ENCODE measurements at places on chromosomes 3 and 15.

DNA sequence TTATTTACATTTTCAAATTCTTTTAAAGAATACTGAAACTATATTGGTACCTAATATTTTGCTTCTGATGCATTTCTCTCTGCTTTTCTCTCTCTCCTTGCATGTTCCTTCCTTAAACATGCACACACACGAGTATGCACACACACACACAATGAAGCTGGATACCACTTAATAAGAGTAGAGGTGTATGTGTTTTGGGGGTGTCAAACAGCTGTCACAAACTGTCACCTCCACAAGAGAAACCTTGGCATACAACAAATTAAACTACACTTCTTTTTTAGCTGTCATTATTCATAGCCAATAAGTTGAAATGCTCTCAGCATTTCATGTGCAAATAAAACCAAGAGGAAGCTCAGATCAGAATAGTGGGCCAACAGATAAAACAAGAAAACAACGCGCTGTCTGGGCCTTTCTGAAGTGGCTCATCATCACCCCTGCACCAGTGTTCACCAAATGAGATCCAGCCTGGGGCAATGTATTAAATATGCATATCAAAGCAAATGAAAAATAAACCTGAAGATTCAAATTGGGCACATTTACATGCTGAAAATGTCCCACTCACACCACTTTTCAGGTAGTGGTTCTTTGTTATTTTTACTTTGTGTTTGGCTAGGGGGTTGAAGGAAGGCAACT, 9.7 kb downstream of the MEIS2 start:
- DNase-seq: no peak

GRCh38 chr3:56869157-56869889, 67.6 kb upstream of the ARHGEF3 start:
- no peak for DNase-seq

- DNase-seq: no peak
These were observed 258.9 kb downstream of the XXYLT1 start for GRCh38 chr3:195012100-195012499.

GRCh38 chr3:11084098-11084497, 70.2 kb upstream of the HRH1 start:
- no peak for DNase-seq

GRCh38 chr3:69425249-69425648, 39.4 kb upstream of the FRMD4B start:
- DNase-seq: no peak

DNA sequence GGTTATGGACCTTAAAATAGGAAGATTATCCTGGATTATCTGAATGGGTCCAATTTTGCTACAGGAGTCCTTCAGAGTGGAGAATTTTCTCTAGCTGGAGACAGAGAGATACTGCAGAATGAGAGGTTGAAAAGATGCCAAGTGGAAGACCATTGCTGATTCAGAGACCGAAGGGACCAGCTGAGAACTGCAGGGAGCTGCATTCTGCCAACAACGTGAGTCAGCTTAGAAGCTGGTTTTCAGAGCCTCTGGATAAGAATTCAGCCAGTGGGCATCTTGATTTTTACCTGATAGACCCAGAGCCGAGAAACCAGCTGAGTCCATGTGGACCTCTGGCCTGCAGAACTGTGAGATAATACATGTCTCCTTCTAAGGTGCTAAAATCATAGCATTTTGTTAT, 234.0 kb downstream of the NR2F2 start:
- DNase-seq: no peak

GRCh38 chr3:108328821-108329486, 32.6 kb downstream of the HHLA2 start:
- DNase-seq: no peak
